Endodermal cell (in vitro differentiated cells): ENCODE measurements at places on chromosomes 1 and 21. TPM values are rescaled to one million over a fixed set of nuclear protein-coding genes. Genes with fewer than 3 reads are reported as not detected.
A peak's percentile ranks its signal among the peaks of the same experiment; 100 is the strongest.

GRCh38 chr1:248183996-248184395 is 9.4 kb downstream of the OR2M2 start:
- H3K4me3 ChIP-seq, result no peak overlapping the region
- H3K27me3 ChIP-seq, result no peaks in the 10 kb centered on the region
- no peak overlapping the region for H3K27ac ChIP-seq

DNA sequence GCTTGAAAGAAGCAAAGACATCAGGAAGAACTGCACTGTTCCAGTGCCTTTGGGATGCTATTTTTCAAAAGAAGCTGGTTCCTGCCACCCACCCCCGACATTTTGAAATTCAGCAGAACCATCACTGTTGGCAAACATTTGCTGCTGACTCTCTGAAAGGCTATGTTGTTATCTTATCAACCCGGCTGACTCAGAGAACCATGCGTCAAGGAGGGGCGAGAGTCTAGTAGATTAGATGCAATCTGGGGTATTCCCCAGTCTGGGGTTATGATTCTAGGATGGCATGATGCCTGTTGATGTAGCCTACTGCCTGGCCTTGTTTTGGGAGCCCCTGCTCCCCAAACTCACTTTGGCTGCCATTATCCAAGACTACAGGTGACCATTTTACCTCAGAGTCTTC is 267.8 kb upstream of the RUNX1 start:
- no peak overlapping the region for H3K27ac ChIP-seq
- no peaks in the 10 kb centered on the region for H3K27me3 ChIP-seq
- peaks cover 13% of the 10 kb centered on the region for H3K4me1 ChIP-seq
- peak overlapping the region; percentile 27 for H3K4me3 ChIP-seq
- peak; percentile 50 for DNase-seq

GRCh38 chr21:45467221-45467779 is 62.3 kb downstream of the COL18A1 start:
- no peak overlapping the region for H3K4me3 ChIP-seq
- no peaks in the 10 kb centered on the region for H3K27me3 ChIP-seq
- no peak overlapping the region for H3K27ac ChIP-seq
- H3K4me1 ChIP-seq, result peaks cover 9% of the 10 kb centered on the region
- peaks cover 43% of the 10 kb centered on the region for H3K36me3 ChIP-seq

DNA sequence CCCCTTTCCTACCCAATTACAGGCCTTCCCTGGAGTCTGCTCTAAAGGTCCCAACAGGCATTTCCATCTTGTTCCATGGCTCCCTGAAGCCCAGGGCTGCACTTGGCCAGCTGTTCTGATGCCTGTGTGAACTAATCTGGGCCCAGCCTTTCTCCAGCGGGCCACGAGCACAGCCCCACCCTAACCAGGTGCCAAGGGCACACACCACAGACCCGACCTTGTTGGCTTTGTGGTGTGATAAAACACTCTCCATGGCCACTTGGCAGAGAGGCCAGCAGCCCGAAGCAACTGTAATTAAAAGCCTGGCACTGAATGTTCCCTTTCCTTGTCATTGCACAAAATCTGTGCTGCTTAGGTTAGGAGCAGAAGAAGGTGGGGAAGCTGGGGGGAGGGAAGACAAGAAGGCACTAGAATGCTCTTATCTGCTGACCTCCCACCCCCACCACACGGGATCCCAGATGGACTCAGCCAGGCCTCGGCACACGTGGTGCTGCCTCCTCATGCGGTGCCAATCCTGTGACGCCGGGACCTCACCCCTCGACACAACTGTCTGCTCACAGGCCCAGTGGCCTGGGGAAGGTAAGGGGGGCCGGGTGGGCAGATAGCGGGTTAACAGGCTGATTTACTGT is 9.9 kb downstream of the HCRTR1 start:
- no peak overlapping the region for H3K27ac ChIP-seq
- no peak overlapping the region for H3K4me3 ChIP-seq
- peaks cover 8% of the 10 kb centered on the region for H3K4me1 ChIP-seq
- no peaks in the 10 kb centered on the region for H3K27me3 ChIP-seq
- H3K36me3 ChIP-seq, result peaks cover 50% of the 10 kb centered on the region
- DNase-seq, result no peak

DNA sequence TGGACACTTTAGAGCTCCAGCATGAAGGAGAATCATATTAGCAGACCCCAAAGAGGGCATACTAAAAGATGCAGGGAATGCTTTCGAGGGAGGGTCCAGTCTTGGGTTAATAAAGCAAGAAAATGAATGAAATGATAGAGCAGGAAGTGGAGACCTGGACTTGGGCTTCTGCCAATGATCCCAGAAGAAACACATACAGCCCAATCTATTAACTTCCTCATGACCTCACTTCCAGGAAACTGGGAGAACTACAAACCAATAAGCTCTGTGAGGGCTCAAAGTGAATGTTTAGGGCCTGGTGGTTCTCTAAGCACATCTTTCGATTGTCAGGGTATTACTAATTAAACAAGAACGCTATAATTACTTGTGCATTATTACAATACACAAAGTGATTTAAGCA is 53.6 kb upstream of the SSX2IP start:
- peaks cover 12% of the 10 kb centered on the region for H3K4me1 ChIP-seq
- no peak for DNase-seq
- H3K4me3 ChIP-seq, result no peak overlapping the region
- peaks cover 5% of the 10 kb centered on the region for H3K27me3 ChIP-seq

DNA sequence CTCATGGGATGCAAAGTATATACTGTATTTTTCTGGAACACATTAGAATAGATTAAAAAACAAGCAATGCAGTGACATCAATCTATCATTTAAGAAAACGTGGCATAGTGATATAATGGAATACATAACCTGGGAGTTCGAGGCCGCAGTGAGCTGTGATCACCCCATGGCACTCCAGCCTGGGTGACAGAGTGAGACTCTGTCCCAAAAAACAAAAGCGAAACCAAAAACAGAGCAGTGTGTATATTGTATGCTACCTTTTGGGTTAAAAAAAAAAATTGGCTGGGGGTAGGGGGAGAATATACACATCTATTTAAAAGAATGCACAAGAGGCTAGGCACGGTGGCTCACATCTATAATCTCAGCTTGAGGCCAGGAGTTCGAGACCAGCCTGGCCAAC is 13.5 kb downstream of the SLC2A1 start:
- no peaks in the 10 kb centered on the region for H3K27me3 ChIP-seq
- no peak for DNase-seq
- peaks cover 4% of the 10 kb centered on the region for H3K4me1 ChIP-seq

DNA sequence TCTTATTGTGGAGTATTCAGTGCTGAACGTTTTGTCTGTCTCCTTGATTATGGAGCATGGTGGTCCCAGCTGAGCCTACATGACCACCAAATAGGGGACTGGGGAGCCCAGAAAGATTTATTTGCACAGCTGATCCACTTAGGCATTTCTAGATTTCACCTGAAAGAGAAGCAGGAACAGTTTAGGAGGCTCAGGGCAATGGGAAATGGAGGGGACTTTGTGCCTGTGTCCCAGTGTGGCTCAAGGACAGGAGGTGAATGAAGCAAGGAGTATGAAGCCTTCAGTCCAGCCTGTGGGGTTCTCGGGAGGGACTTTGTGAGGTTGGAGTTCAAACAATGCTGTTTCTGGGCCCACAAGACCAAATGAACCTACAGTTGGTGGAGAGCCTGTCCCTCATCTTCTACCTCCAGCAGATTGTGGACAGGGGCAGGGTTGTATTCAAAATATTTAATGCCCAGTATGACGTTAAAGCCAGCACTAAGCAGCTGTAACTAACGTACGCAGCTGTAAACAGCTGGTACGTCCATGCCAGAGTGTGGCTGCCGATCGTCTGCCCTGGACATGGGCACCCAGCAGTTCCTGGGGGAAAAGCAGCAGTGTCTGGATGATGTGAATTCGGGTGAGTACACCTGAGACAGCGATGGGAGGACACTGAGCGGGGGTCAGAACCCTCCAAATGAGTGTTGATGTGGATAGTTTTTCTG is 164.9 kb upstream of the RAB4A start:
- no peaks in the 10 kb centered on the region for H3K27me3 ChIP-seq
- no peak overlapping the region for H3K4me3 ChIP-seq
- H3K27ac ChIP-seq, result no peak overlapping the region
- H3K4me1 ChIP-seq, result peaks cover 5% of the 10 kb centered on the region

DNA sequence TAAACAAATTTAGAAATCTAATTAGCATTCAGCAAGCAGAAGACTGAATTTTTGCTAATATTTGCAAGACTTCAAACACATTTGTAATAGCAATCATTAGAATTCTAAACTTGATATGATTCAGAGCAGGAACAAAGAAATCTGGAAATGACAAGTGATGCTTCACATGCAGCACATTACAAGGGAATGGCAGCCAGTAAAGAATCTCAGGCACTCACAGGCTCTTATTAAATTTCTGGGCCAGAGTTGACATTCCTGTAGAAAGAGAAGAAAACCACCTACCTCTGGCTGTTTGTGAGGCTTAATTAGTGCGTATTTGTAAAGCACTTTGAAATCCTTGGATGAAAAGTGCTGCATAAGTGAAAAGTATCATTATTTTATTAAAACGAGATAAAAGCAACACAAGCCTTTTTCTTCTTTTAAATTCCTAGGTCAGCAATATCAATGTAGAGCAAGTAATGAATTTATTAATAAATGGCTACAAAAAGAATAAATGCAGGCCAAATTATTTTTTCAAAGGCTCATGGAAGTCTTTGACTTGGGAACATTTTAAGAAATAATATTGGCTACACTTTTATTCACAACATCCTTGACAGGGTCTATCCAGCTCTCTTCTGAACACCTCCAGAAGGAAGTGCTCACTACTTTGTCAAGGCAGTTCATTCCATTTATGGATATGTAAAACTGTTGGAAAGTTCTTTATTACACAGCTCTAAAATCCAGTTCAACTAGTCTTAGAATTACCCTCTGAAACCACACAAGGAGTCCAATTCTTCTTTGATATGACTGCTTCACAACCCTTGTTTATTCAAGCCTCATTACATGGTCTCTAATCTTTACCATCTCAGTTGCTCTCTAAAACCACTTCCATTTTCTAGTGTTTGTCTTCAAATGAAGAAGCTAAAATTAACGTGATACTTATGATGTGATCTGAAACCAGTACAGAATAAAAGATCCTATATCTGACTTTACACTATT is 32.1 kb upstream of the SCYL3 start:
- H3K4me3 ChIP-seq, result no peak overlapping the region
- no peaks in the 10 kb centered on the region for H3K4me1 ChIP-seq
- no peak overlapping the region for H3K27ac ChIP-seq
- no peaks in the 10 kb centered on the region for H3K36me3 ChIP-seq
- no peaks in the 10 kb centered on the region for H3K27me3 ChIP-seq

- H3K4me1 ChIP-seq, result peaks cover 4% of the 10 kb centered on the region
- no peak for DNase-seq
- H3K27me3 ChIP-seq, result no peaks in the 10 kb centered on the region
- H3K4me3 ChIP-seq, result peak overlapping the region; percentile 14
These were observed 25.5 kb downstream of the TUFT1 start for GRCh38 chr1:151565502-151566189.

GRCh38 chr1:6770751-6771440 is 14.4 kb upstream of the CAMTA1 start:
- no peaks in the 10 kb centered on the region for H3K36me3 ChIP-seq
- H3K27ac ChIP-seq, result no peak overlapping the region
- no peak overlapping the region for H3K4me3 ChIP-seq
- peak; percentile 66 for DNase-seq
- H3K27me3 ChIP-seq, result no peaks in the 10 kb centered on the region
- H3K4me1 ChIP-seq, result no peaks in the 10 kb centered on the region

DNA sequence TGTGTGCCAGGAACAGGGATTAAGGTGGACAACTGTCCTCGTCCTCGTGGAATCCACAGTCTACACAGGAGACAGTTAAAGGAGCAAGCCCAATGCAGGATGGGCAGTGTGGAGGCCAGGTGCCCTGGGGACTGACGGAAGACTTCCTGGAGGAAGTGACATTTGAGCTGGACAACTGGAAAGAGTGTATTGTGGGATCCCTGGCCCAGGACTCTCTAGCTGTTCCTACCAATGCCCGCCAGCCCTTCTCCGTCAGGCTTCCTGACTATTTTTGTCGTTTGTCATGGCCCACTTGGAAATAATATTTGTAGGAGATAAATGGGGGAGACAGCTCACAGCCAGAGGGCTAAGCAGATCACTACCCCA is 235.3 kb downstream of the TOMM20 start:
- no peak for DNase-seq
- no peak overlapping the region for H3K4me3 ChIP-seq
- H3K36me3 ChIP-seq, result no peaks in the 10 kb centered on the region
- H3K27ac ChIP-seq, result no peak overlapping the region
- H3K27me3 ChIP-seq, result no peaks in the 10 kb centered on the region

GRCh38 chr1:81052162-81052561 is 748.6 kb upstream of the ADGRL2 start:
- no peak overlapping the region for H3K27ac ChIP-seq
- H3K4me3 ChIP-seq, result no peak overlapping the region
- H3K27me3 ChIP-seq, result no peaks in the 10 kb centered on the region
- H3K4me1 ChIP-seq, result no peaks in the 10 kb centered on the region

DNA sequence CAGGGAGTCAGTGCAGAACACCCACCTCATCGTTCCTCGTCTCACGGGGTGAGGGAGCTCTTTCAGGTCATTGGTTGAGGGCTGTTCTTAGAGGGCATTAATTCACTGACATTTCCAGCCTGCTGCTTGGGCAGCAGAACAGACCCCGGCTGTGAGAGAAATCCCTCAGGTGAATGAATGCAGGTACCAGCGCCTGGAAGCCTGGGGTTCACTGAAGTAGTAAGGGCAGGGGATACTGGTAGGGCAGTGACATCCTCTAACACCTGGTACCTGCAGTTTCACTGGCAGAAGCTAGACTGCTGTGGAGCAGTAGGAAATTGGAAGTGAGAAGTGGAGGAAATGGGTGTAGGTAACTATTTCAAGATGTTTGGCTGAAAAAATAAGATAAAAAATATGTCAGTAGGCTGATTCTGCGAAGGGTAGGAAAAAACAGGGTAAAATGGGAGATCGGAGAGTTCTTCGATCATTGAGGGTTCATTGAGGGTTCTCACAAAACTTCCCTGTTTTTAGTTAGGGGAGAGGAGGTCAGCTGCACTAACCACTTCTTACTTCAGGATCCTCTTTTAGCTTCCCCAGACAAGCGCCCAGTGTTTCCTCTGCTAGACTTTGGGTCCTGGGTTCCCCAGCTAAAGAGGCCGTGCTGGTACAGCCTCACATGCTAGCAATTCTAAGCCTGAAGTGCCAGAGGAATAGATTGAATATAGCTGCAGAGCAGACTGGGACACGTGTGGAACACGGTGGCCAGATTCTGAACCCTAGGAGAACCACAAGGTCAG is 55.2 kb downstream of the RNF220 start:
- H3K27ac ChIP-seq, result no peak overlapping the region
- DNase-seq, result no peak
- H3K4me3 ChIP-seq, result no peak overlapping the region
- H3K36me3 ChIP-seq, result no peaks in the 10 kb centered on the region
- no peaks in the 10 kb centered on the region for H3K4me1 ChIP-seq

SIK1 gene
- total RNA-seq, result 3.5 to 13.5 TPM (median 3.8 TPM) in 3 replicates

CXADR gene
- total RNA-seq, result 60.5 to 81.2 TPM (median 70.8 TPM) in 3 replicates

ANGPTL1 gene
- not detected in 3 replicates for total RNA-seq

BRINP3 gene
- total RNA-seq, result not detected in 3 replicates

GCSAML gene
- total RNA-seq, result not detected in 2 replicates

CDA gene
- 1.3 to 5.3 TPM (median 2.5 TPM) in 3 replicates for total RNA-seq

IL22RA1 gene
- not detected in 2 replicates for total RNA-seq
